ENCODE measurements at places on chromosomes 3 and 15.

GRCh38 chr3:186580785-186581184 is 10.3 kb downstream of the DNAJB11 start:
- DNase-seq, result no peak

- DNase-seq, result peak; percentile 90
These were observed at the start of gene DNAJC13 for GRCh38 chr3:132416807-132417694. DNAJC13 (plus strand) TSS chr3:132417502; CDS start chr3:132434551, 17,049 bp downstream.

GRCh38 chr3:159627229-159627628 is 361.4 kb upstream of the IL12A start:
- DNase-seq, result no peak

- DNase-seq, result no peak
These were observed 11.4 kb downstream of the KLF15 start for GRCh38 chr3:126345641-126346460.

DNA sequence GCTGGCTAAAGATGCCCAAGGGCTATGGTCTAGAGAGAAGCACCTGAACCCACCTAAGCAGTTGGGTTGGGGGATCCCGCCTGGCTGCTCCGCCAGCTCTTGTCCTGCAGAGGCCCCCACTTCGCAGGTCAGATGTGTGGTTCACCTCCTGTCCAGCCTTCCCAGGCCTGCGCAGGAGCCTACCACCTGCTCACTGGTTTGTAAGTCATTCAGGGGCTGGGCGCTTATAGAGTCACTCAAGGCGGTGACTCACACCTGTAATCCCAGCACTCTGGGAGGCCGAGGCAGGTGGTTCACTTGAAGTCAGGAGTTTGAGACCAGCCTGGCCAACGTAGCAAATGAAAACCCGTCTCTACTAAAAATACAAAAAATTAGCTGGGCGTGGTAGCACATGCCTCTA is 3.9 kb upstream of the FURIN start:
- no peak for DNase-seq

GRCh38 chr3:45677841-45678240 is 11.4 kb upstream of the SACM1L start:
- DNase-seq, result no peak

DNA sequence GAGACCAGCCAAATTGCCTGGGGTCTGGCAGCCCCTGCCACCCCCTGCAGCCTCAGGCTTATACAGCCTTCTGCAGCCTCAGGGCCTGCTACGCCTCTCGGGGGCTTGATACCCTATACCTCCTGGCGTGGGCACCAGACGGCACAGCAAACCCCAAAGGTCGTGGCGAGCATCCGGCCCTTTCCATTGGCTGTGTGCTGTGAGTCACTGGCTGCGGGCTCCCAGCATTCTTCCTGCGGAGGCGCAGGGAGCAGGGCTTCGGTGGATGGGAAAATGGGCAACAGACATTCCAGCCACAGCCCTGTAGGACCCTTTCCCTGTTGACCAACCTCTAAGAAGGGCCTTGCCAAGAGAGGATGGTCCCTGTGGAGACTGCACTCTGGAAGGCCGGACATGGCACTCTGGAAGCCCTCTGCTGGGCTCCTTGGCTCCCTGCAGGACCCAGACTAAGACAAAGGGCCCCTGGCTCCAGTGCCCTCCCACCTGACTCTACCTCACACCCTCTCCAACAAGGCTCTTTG is 59.6 kb downstream of the ITGA11 start:
- DNase-seq, result no peak

DNA sequence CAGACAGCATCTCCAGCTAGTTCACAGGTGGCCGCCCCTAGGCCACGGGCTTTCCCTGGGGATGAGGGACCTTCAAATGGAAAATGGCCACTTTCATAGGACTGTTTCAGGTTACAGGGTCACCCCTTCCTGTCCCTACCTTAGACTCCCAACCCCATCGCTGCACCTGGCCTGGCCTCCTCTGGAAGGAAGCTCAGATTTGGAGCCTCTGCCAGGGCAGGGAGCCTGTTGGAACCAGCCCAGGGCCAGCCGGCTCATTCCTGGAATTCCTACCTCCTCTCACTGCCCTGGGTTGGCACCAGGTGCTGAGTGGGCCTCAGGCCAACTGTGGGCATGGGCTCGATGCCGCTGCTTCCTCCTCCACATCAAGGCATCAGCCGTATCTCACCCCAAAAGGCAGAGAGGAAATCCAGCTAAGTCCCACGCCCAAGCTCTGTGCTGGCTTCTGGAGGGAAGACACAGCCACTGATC is 42.2 kb downstream of the KLHL25 start:
- no peak for DNase-seq

DNA sequence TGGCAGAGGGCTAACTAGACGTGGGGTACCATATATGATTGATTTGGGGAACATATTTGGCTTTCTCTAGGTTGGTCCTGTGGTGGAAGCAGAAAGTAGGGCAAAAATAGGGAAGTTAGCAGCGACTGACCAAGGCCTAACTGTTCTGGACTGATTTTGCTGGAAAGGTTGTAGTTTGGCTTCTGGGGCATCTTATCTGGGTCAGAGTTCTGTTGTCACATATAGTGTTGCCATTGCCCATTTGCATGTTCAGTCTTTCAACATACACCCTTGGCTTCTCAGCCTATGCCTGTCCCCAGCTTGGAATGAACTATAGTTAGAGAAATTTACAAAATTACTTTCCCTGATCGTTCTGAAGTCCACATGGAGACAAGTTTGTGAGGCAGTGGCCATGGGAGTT is 426.5 kb downstream of the TBC1D5 start:
- no peak for DNase-seq

Measured in naive thymus-derived CD8-positive, alpha-beta T cell (primary cell).